ENCODE measurements at places on chromosomes 4 and X. TPM values are rescaled to one million over a fixed set of nuclear protein-coding genes. Genes with fewer than 3 reads are reported as not detected.
A peak's percentile ranks its signal among the peaks of the same experiment; 100 is the strongest.

GRCh38 chrX:9465380-9466123 lies 694 bp downstream of the TBL1X start:
- peak; percentile 12 for DNase-seq

The SLC34A2 gene
- total RNA-seq: not detected

DNA sequence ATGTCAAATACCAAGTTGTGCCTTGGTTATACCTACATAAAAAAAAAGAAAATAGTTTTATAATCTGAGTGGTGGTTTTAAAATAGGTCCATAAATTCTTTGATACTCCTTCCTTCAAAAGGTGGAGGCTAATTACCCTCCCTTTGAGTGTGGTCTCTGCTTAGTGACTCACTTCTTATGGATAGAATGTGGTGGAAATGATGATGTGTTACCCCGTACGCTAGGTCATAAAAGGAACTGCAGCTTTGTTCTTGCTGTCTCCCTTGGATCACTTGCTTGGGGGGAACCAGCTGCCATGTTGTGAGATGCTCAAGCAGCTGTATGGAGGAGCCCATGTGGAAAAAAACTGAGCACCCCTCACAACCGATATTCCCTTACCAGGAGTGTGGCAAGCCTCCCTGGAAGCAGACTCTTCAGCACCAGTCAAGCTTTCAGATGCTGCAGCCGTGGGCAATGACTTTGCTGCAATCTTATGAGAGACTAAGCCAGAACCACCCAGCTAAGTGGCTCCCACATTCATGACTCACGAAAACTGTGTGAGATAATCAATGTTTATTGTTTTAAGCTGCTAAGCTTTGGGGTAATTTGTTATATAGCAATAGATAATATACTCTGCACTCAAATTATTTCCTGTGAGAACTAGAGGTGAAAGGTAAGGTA lies 195.0 kb upstream of the GATB start:
- no peak for DNase-seq

DNA sequence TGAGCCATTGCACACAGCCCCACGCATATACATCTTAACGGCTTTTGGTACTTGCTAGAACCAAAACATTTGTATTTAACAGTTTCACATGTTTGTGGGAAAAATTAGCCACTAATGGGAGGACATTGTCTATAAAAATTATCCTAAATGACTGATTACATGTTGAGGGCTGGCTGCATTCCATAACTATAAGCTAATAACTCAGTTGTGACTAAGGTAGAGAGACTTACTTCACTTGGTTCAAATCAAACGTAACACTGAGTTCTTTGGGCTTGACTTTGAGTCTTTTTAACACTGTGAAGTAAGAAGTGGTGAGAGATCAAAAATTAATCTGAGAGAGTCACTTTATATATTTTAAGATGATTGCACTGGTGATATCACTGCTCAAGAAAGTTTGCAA lies 47.9 kb upstream of the PGRMC2 start:
- no peak for DNase-seq

All from gastrocnemius medialis (tissue), 4 donors.